Stimulated activated CD4-positive, alpha-beta T cell treated with anti-CD3 and anti-CD28 coated beads, Interleukin-1b, Interleukin-23, amount 100 ng/mL, for 1 hour (primary cell): ENCODE measurements at places on chromosomes 12 and 14.

DNA sequence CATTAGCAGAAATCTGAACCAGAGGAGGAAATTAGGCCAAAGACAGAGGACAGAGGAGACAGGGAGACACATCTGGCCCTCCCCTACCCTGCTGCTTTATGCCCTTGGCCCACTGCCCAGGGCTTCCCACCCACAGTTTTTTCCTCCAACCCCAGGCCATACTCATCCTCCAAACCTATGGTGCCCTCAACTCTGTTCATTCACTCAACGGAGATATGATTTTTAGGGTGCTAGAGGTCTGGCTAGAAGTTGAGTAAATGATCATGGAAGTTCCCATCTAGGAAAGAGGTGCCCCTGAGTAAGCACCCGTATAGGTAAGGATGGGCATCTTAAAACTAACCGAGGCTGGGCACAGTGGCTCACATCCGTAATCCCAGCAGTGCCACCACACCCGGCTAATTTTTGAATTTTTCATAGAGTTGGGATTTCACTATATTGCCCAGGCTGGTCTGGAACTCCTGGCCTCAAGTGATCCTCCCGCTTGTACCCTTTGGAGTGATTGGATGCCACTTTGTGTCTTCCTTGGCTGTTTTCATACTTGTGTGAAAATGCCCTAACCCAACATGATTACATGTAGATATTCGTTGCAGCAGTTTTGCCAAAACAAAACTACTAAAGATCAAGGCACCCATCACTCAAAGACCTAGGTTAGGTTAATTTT, 4.4 kb downstream of the KRT18 start:
- DNase-seq: no peak

DNA sequence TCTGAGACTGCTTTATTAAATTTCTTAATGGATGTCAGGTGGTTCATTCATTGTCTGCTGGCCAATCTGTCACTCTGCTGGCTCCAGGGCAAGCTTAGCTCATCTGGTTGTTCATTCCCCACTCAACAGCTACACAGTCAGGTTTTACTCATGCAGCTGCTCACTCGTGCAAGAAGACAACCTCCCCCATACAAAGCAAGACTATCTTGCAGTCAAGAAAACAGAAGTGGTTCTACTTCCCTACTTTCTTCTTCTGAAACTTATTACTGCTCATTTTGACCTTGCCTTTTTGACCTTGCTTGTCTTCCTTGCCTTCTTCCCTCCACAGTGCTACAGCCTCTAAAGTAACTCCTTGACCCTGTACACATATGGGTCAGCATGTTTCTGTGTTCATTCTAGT, 277.9 kb downstream of the SSPN start:
- no peak for DNase-seq

DNA sequence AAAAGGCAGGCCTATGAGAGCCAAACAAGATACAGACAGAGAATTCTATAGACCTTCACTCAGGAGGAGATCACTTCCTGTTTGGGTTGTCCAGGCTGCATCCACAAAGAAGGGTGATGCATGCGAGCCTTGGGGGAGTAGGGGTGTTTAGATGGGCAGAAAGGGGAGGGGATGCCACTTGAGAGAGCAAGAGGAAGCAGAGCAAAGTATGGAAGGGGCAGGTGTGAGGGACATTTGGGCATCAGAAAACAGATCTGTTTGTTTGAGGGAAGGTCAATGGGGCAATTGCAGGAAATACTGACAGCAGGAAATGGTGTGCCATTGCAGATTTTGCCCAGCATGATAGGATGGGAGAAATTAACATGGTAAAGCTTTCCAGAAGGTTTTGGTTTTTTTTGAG, 146.4 kb upstream of the FOXN3 start:
- DNase-seq: no peak

- DNase-seq: no peak
Observed at GRCh38 chr12:56551070-56551469, 29.4 kb downstream of the RBMS2 start.

GRCh38 chr12:41348198-41348597, 160.1 kb downstream of the PDZRN4 start:
- DNase-seq: no peak

- no peak for DNase-seq
Observed at GRCh38 chr12:47718531-47718930, 6.8 kb downstream of the ENDOU start.

- no peak for DNase-seq
Observed at GRCh38 chr12:51819736-51820525, 28.6 kb downstream of the FIGNL2 start.
